ENCODE measurements at places on chromosomes 4 and X.

GRCh38 chr4:168664242-168664891 lies 167.5 kb downstream of the PALLD start:
- no peak for DNase-seq

DNA sequence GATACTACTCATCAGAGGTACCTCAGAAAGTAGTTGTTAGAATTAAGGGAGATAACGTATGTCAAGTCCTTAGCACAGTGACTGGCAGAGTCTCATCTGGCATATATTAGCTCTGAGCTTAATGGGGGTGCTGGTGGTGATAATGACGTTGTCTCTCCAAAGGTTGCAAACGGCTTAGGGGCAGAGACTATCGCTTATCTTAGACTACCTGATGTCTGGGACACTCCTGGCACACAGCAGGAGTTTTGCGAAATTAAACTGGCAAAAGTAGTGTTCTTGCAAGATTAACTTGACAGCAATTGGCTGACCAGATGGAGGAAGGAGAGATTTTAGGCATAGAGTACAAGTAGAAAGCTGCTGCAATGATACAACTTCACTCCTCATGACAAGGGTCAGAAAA lies 300.1 kb upstream of the FTHL17 start:
- DNase-seq = no peak

- DNase-seq = no peak
Measured at GRCh38 chrX:110402091-110402849, 43.6 kb downstream of the RTL9 start.

DNA sequence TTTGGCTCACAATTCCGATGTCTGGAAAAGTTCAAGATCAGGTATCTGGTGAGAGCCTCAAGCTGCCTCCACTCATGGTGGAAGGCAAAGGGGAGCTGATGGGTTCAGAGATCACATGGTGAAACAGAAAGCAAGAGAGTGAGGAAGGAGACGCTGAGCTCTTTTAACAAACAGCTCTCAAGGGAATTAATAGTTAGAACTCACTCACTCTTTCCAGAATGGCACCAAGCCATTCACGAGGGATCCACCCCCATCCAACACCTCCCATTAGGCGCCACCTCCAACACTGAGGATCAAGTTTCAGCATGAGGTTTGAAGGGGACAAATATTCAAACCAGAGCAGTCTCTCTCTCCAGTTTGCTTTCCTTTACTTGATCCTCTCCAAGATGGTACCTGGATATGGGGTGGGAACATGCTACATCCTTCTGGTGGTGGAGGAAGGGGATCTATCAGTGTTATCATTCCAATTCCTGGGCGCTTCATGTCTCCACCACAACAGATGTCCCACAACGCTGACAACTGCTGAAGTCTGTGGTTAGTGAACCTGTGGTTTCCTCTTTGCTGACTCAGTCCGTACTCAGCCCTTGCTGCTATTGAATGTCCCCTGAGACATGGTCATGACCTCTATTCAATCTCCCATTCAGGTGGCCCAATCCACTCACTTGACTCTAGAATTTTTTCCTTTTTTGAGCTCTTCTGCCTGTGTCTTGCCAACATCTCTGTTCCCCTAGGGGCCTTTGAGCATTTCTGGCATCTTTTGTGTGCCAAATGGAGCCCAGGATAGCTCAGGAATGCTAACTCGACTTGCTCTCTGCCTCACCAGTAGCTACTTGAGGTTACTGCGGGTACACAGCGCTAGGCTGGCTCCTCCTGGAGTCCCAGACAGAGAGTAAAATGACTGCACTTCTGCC lies 395.2 kb downstream of the MID1IP1 start:
- no peak for DNase-seq

GRCh38 chr4:128684016-128684415 lies 125.5 kb upstream of the JADE1 start:
- DNase-seq = no peak

DNA sequence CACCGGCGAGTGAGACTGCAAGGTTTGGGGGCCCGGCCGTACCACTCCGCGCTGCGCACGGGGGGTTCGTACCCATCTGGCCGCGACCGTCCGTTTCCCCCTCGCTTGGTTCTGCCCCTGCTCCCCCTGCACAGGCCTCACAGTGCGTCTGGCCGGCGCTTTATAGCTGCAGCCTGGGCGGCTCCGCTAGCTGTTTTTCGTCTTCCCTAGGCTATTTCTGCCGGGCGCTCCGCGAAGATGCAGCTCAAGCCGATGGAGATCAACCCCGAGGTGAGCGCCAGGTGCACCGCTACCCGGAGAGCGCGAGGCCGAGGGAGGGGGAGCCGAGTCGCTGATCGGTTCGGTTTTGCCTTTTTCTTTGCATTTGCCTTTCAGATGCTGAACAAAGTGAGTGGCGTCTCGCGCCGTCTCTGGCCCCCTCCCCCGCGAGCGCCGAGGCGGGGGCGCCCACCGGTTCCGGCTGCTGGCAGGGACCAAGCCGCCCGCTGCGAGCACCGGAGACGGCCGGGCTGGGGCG lies at the start of gene UCHL1:
TSS of gene UCHL1 (plus strand) at position 189 of the 517 bp plus-strand sequence. CDS start at position 238, 49 bp downstream.
- DNase-seq = no peak

GRCh38 chr4:184282251-184282713 lies 64.6 kb upstream of the ENPP6 start:
- DNase-seq = no peak
